HuH-7 (cell line): ENCODE measurements at places on chromosomes 4 and X.

DNA sequence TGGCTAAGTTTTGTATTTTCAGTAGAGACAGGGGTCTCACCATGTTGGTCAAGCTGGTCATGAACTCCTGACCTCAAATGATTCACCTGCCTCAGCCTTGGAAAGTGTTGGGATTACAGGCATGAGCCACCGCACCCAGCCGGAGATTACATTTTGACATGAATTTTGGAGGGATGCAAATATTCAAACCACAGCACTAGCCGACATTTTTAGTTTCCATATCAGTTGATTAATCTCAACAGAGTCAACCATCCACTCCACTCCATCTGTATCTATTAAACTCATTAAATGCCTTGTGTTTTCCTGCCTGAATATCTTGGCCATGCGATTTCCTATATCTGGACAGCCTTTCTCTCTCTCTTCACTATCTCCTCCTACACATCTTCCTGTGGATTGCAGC, 64.1 kb upstream of the PDGFRA start:
- no peak for DNase-seq

- no peak for DNase-seq
Measured at GRCh38 chr4:138833974-138834373, 181.6 kb upstream of the NOCT start.

- peak; percentile 19 for DNase-seq
Measured at GRCh38 chr4:128600996-128601871, 208.3 kb upstream of the JADE1 start.

DNA sequence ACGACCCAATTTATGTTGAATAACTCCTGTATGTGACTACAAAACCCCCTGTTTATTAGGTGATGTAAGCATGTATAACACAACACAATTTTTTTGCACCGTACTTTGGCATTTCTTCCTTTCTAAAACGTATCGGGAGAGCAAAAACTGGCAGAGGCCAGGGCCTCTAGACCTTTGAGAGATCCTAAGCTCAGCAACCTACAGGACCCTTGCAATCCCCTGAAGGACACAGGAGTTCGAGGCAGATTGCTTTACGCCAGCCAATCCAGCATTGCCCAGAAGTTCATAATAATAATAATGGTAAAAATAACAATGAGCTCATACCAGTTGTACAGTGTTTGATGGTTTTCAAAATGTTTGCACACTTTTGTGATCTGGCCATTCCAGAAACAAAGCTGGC, 7.7 kb downstream of the NKX3-2 start:
- DNase-seq, result peak; percentile 10

GRCh38 chrX:2707334-2707760, 16.3 kb downstream of the CD99 start:
- DNase-seq, result no peak

- DNase-seq, result no peak
Measured at GRCh38 chr4:135277068-135277979, 1075.7 kb upstream of the PABPC4L start.

- no peak for DNase-seq
Measured at GRCh38 chr4:181830404-181831035, 412.7 kb upstream of the TENM3 start.

DNA sequence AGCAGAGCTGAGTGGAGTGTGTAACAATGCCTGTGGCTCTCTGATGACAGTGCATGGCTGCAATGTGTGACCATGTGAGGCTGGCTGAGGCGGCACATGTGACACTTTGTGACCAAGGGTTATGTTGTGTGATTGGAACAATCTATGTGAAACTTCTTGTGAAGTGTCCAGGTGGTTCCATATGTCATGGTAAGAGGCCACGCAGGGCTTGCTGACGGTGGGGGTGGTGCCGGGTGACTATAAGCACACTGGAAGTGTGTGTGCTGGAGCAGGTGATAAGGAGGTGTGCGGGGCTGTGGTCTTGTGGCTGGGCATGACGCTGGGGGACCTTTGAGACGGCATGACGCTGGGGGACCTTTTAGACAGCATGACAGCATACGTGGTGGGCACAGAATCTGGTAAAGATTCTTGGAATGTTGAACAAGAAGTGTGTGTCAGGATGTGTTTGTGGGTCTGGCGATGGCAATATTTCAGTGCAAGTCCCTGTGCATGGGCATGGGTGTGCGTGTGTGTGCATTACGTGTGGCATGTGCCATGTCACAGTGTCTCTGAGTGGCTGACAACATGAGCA, 7.4 kb upstream of the HDAC6 start:
- DNase-seq, result no peak

DNA sequence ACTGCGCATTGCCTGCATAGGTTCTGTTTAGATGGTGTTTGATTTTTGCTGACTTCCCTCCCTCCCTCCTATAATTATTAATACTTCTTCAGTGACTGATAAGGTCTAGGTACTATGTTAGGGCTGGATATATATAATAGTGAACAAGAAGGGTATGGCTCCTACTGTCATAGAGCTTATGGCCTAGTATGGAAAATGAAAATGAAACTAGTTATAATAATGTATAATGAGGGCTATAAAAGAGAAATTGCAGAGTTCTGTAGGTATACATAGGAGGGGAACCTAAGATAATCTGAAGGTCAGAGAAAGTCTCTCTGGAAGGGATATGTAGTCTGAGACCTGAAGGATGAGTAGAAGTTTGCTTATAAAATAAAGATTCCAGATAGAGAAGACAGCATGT, 102.1 kb downstream of the DCK start:
- no peak for DNase-seq

DNA sequence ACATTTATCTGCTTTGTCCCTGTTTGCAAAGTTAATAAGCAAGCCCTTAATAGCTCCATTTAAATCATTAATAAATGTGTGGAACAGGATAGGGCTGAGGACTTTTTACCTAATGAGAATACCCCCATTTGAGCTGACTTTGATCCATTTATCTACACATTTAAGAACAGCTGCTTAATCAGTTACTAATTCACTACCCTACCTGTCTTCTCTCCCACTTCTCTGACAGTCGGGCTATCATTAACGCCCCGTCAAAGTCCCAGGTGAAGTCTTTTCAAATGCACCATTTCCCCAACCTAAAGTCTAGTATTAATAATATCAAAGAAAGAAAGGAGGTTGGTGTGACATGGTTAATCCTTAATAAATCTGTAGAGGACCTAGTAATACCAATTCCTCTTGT, 57.2 kb upstream of the NAP1L5 start:
- DNase-seq, result no peak

GRCh38 chr4:141898346-141898745, 262.0 kb downstream of the IL15 start:
- no peak for DNase-seq

GRCh38 chr4:33072298-33073089, 2352.3 kb downstream of the PCDH7 start:
- DNase-seq, result no peak

DNA sequence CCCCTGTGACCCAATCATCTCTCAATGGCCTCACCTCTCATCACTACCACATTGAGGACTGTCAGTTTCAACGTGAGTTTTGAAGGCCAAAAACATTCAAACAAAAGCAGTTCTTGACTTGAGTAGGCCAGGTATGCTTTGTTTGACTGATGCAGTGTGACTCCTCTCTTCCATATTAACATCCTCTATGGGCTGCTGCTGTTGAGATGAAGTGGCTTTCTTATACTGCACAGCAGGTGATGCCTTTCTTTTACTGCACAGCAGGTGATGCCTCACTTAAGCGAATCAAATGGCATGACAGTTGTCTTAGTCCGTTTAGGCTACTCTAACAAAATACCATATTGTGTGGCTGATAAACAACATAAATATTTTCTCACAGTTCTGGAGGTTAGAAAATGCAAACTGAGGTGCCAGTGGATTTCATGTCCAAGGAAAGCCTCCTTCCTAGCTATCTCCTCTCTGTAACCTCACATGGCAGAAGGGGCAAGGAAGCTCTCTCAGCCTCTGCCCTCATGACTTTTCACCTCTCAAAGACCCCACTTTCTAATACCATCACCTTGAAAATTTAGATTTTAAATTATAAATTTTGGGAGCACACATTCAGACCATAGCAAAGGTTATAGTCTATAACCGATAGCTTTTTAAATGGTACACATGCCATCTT, 2267.9 kb upstream of the AGA start:
- DNase-seq, result no peak

GRCh38 chr4:72311291-72311690, 257.7 kb downstream of the ADAMTS3 start:
- DNase-seq, result no peak

GRCh38 chr4:19104176-19104575, 1082.6 kb upstream of the LCORL start:
- no peak for DNase-seq

DNA sequence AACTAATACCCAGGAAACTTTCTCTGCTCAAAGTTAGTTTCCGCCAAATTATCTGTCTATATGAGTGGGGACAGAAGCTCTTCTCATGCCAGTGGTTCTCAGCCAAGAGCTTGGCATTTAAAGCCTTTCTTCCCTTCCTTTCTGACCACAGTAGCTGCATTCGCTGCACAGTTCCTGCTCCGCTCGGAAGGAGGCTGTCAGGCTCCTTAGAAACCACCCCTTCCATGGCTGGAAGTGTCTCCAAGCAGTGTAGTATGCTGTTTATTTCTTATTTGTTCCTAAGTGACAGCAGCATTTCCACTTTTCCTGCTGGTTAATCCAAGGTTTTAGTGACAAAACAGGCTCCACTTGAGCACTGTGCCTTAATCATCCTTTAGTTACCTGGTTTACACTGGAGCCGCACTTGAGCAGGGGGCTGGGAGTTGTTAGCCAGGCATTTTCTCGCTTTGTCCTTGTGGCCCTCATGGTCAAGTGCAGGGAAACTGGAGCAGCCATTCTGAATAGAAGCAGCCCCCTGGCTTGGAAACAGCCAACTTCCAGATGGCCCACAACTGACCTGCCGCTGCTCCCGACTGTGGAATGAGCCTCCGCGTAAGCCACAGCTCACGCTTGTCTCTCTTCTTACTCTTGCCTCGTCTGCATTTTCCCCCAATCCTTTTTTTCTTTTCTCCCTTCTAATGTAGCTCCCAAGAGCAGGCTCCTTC, 739.4 kb upstream of the TENM3 start:
- no peak for DNase-seq

- DNase-seq, result no peak
Measured at GRCh38 chrX:122500556-122500955, 683.5 kb upstream of the GRIA3 start.

GRCh38 chr4:189414021-189414420, 526.7 kb upstream of the FRG1 start:
- no peak for DNase-seq

GRCh38 chrX:104568304-104568915, 2.4 kb downstream of the IL1RAPL2 start:
- DNase-seq, result no peak

- no peak for DNase-seq
Measured at GRCh38 chr4:59057804-59058203, 1947.6 kb upstream of the IGFBP7 start.

DNA sequence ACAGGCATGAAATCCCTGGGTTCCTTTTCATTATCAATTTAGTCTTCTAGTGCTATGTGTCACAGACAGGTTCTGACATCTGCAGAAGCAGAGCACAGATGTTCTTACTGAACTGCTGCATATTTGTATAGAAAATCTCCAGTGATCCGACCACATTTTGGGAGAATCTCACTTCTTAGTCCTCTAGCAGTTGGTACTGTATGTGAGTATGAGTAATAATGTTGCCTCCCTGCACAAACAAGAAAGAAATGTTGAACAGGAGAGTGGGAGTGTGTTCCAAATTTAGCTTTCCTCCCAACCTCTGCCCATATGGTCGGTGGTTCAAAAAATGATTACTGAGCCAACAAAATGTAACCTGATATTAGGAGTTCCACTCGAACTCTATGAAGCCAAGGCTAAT, 165.3 kb upstream of the GPC4 start:
- no peak for DNase-seq

DNA sequence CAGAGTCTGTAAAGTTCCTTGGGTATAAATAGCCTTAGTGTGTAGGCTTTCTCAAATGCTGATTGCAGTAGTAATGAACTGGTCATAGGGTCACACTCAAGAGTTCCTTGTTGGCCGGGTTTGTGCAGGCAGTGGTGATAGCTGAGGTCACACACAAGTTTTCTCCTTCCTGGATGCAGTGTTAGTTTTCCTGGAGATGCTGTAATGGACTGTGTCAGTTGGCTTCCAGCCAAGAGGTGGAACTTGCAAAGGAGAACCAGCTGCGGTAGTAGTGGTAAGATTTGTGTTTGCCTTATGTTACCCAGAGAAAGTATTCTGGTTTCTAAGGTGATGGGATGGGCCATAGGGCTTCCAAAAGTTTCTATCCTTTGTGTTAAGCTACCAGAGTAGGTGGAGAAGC, 409.8 kb upstream of the FRG1 start:
- no peak for DNase-seq

DNA sequence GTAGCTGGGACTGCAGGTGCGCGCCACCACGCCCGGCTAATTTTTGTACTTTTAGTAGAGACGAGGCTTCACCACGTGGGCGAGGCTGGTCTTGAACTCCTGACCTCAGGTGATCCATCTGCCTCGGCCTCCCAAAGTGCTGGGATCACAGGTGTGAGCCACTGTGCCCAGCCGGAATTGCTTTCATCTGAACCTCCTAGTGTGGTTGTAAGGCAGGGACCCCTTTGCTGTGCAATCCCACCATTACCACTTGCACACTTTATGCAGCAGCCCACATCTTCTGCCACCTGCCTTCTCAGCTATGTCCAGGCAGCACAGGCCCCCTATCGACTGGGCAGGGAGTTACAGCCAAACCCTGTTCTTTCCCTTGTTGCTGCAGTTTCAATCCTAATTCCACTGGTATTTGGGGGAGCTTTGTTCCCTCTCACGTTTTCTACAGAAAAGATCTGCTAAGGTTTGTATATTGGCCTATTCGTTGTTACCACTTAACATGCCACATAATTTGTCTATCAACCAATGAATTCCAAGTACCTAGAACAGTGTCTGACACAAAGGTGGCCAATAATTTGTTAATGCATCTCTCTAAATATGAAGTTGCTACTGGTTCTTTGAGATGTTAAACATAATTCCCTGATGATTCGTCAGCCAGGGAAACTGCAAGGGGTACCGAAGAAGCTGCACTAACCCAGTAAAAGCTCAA, 6.5 kb downstream of the RPL39 start:
- peak; percentile 22 for DNase-seq

- DNase-seq, result no peak
Measured at GRCh38 chrX:40147126-40147952, 49.6 kb upstream of the BCOR start.

GRCh38 chr4:111136438-111136837, 513.6 kb upstream of the PITX2 start:
- DNase-seq, result no peak

GRCh38 chrX:137982472-137983172, 416.7 kb downstream of the ZIC3 start:
- DNase-seq, result no peak

DNA sequence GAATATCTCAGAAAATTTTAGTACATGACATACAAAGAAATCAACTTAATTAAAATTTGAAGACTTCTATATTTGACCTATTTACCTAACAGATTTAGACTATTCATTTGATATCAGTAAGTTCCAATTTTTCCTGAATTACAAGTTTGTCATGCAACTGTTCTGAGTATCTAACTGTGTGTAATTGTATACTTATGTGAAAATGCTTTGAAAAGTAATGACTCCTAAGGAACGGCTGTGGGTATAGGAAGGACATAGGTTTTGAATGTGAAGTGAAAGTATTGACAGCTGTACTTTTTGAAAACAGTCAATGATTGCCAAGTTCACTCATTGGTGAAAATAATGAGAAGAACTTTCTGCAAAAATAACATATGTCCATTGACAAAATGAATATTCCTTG, 2.9 kb downstream of the GRIA2 start:
- DNase-seq, result no peak
